ENCODE measurements at places on chromosomes 2 and 18.

DNA sequence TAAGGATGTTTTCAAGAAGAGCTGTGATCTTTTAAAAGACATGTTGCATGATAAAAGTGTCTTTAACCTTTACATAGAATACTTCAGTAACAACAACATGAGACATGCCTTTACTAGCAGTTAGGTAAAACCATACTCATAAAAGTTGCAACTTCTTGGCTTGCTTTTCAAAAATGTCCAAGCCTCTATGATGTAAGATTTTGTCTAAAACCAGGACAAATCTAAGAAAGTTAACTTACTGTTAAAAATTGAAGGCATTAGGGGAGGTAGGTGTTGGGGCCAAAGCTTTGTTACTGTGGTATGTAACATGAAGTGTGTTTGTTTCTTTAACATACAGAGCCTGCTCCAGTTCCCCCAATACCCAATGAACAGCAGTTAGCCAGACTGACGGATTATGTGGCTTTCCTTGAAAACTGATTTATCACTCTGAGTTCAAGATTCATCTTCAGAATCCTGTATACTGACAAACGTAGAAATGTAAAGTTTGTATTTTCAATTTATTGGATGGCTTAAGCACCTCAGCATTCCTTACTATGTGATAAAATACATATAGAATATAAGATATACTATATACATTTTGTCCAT lies 11.7 kb downstream of the COPS8 start:
- DNase-seq = no peak

DNA sequence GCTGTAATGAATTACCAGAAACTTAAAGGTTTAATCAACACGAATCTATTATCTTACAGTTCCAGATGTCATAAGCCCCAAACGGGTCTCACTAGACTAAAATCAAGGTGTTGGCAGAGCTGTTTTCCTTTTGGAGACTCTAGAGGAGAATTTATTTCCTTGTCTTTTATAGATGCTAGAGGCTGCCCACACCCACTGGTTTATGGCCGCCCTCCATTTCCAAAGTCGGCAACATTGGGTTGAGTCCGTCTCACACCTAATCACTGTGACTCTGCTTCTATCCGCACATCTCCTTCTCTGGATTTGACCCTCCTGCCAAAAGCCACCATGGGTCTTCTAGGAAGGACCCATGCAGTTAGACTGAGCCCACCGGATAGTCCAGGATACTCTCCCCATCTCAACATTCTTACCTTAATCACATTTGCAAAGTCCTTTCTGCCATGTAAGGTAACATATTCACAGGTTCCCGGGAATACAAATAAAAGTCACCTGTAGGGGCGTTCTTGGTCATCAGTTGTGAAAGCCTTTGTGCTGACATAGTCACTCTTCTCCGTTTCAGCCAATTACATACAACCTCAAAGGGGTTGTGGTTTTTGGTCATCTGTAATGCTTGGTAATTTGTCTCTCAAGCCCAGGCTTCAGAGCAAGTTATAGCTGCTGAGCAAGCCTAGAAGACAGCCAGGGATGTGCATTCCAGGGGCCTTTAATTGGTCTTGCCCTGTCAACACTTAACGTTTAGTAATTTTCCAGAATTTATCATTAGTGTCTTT lies 179.4 kb downstream of the ANTXR1 start:
- DNase-seq = no peak

DNA sequence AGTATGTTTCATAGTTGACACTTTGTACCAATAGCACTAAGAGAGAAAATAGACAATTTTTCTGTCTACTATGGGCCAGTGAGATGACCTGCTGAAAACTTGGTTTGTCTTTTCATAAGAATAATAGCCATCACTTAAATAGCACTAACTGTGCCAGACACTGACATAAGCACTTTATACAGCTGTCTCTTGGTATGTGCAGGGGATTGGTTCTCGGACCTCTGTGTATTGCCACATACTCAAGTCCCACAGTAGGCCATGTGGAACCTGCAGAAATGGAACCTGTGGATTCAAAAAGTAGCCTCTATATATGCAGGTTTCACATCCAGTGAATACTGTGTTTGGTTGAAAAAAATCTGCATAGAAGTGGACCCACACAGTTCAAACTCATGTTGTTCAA lies 126.7 kb downstream of the XRCC5 start:
- no peak for DNase-seq

DNA sequence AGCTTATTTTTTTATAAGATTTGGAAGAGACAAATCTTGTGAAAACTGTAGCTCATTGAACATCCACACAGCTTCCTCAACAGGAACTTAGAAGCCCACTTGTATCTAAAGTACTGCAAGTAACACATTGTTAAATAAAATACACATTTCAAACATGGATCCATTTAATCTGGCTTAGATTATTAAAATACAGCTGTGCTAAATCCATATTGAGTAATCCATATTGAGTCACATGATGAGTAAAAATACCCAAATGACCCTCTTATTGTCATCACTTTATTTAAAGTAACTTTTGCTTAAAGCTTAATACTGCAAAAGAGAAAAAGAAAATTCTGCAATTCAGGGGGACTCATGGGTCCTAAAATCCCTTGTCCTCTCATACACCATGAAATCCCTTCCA lies 133.3 kb downstream of the OSR1 start:
- DNase-seq = no peak

- no peak for DNase-seq
These were observed 152.2 kb downstream of the MTX2 start for GRCh38 chr2:176421297-176422050.

DNA sequence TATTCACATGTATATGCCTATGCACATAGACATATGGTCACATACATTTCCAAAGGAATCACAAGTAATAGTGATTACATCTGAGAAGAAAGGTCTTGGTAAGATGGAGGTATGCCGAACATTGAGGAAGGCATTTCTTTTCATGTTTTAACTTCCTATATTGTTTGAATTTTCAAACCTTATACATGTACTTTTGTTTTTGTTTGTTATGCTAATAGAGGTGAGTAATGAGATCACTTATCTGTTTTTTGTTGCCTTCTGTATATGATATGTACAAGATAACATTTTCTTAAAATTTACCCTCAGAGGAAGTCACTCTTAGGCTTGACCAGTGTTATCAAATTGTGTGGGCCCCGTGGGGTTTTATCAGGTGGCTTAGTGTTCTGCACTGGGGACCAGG lies 166.5 kb upstream of the OTX1 start:
- DNase-seq = no peak

DNA sequence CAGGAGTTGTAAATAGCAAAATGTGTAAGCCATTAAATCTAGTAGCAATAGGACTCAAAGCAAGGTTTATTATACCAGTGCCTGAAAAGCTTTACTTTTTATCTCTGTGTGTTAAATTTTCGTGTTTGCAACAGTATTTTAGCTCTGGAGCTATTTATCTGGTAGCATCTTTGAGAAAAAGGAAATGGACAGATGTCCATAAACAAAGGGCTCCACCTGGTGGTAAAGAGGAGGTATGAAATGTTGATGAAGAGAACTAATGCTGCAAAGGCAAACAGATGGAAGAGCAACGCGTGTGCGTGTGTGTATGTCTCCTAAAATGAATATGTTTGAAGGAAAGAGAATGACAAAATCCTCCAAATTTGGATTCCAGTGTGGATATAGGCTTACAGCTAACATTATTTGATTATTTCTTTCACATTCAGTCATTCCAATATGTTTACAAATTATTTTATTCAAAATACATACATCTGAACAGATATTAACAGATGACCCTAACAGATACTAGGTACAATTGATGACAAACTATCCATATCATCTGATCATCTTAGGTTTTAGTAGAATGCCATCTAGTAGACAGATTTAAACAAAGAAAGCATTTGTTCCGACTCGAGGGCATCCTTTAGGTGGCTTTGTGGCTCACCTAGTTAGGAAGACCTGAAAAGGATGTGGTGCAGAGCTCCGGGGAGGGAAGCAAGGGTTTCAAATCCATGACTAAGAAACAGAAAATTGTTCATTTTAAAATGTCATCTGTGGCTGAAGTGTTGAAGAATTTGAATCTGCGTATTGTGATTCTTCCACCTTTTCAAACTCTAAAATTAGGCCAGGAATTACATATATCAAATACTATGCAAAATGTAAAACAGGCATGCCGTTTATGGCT lies 383.3 kb downstream of the MTX2 start:
- DNase-seq = no peak

DNA sequence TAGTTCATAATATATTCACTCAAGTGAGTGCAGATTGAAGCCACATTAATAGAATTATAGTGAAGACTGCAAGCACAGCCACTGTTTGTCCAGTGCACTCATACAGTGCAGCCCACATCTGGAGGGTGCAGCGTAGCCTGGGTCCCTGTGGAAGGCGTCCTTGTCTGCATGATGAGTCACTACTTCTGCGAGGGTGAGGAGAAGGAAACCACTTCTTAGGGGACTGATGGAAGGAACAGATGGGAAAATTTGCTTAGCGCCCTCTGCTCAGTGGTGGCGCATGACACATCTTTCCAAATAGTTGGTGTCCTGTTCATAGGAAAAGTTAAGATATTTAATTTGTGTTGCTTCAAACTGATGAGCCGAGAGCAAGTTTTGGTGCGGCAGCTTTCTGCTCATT lies 330.4 kb upstream of the SMIM21 start:
- DNase-seq = no peak

DNA sequence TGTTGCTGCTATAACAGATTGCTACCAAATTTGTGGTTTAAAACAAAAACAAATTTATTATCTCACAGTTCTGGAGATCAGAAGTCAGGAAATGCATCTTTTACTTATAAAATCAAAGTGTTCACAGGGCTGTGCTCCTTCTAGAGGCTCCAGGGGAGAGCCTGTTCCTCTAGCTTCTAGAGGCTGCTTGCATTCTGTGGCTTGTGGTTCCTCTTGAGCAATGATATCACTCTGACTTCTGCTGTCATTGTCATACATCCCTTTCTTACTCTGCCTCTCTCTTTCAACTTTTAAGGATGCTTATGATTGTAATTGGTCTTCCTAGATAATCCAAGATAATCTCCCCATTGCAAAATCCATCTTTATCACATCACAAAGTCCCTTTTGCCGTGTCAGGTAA lies 6.1 kb upstream of the DCC start:
- DNase-seq = no peak

GRCh38 chr18:2979129-2979528 lies 33.8 kb downstream of the LPIN2 start:
- DNase-seq = no peak

- DNase-seq = no peak
These were observed 2.4 kb upstream of the MERTK start for GRCh38 chr2:111896024-111896423.

Data from activated CD4-positive, alpha-beta T cell treated with anti-CD3 and anti-CD28 coated beads, Interleukin-2, amount 50 U/mL, for 4 hours (primary cell).